ENCODE measurements at places on chromosomes 5 and 9.

DNA sequence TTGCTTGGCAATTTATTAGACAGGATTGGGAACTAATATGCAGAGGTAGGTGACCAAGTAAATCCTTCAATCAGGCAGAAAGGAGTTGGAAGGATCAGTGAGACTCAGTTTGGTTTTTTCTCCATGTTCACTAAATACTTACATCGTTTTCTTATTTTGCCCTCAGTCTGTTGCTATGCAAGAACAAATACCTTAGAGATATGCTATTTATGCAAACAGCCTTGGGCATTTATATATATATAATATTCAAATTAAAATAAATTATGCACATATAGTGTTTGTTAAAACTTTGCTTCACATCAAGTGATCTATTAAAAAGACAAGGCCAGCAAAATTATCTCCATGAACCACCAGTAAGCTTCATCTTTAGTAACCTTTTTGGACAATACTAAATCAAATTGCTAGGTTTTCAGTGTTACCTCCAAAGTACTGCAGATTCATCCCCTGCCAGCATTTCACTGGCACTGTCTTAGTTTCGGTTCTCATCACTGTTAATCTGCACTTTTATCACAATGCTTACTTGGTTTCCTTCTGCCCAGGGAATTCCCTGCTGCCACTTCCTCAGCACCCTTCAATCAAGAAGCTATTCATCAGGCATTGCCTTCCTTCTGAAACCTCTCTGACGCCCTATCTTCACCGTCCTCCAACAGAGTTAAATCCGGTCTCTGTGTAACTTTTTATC lies 26.0 kb upstream of the LIFR start:
- DNase-seq: no peak

GRCh38 chr5:74424162-74424868 lies 216.2 kb downstream of the ENC1 start:
- no peak for DNase-seq

- no peak for DNase-seq
Measured at GRCh38 chr9:72880821-72881220, 72.0 kb downstream of the ALDH1A1 start.

GRCh38 chr9:83312537-83312936 lies 225.7 kb downstream of the FRMD3 start:
- no peak for DNase-seq

- peak; percentile 39 for DNase-seq
Measured at GRCh38 chr5:141681695-141682641, at the start of gene ARAP3. TSS of gene ARAP3 (minus strand) at chr5:141682230. CDS start at chr5:141680486, 1,744 bp downstream.

DNA sequence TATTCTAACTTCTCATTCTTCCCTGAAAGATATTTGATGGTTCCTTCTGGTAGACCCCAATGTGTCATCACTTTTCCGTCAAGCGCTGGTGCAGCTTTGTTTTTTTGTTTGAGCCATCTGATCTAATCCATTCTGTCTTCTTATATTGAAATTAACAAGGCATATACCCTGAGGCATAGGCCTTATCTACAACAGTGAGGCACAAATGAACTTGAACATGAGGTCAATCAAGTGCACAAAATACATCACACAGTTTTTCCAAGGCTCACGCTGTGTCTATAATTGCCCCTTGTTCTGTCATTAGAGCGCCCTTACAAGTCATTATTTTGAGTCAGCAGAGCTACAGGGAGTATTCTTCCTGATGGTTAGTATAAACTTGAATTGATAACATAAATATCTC lies 406.6 kb downstream of the MAT2B start:
- no peak for DNase-seq

GRCh38 chr5:4294878-4295277 lies 699.2 kb downstream of the IRX1 start:
- DNase-seq: no peak

DNA sequence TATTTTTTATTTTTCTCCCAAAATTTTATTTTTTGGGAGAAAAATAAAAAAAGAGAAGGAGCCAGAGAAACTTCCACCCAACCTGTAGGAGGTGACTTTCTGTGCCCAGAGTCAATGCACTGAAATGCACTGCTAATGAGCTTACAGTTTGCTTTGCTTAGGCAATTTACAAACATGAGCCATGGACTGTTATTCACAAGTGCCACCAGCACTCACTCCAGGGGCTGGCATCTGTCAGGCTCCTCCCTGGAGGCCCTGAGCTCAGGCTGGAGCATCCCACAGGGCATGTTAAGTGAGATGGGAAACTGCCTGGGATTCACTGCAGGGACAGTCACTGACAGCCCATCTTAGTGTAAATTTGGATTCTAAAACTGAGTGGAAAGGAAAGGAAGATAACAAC lies 74.9 kb downstream of the FANCC start:
- DNase-seq: no peak

DNA sequence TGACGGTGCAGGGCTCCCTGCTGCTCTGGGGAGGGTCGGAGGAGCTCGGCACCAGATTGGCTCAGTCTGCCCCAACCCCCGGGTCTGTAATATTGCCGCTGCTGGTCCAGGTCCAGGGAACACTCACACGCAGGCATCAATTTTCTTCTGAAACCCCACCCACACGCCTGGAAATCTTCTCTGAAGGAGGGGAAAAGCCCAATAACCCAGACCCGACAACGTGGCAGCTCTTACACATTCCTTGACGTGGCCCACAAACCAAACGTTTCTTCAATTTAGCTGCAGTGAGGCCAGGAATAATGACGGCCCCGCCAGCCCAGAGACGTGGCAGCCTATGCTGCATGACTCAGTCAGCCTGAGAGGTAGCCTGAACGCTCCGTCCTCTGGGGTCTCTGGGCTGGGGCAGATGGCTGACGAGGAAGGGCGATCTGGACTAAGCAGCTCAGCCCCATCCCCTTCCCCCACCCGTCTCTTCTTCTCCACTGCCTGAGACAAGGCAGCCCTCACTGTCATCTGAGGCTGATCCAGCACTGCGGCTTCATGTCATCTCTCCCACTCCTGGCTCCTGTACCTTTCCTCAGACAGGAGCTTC lies 9.9 kb upstream of the SPARC start:
- no peak for DNase-seq

DNA sequence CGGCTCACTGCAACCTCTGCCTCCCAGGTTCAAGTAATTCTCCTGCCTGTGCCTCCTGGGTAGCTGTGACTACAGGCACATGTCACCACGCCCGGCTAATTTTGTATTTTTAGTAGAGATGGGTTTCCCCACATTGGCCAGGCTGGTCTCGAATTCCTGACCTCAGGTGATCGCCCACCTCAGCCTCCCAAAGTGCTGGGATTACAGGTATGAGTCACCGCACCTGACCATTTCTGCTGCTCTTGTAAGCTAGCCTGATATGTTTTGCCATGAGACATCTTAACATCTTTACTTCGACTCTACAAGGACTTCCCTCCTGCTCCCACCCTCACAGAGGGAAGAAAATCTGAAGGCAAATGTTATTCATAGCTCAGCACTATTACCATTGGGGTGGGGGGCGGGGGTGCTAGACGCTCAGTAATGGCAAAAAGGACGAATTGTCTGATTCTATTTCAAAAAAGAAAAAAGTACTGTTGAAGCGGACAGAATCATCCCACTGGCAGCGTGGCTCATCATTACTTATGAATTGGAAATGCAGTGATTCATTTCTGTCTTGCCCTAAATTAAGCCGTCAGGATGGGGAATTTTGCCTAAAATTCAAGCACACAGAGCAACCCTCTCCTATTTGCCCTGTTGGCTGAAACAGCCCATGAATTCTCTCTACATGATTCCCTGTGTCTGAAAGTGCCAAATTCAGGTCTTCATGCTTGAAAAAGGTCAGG lies 46.4 kb upstream of the WWC1 start:
- no peak for DNase-seq

- DNase-seq: no peak
Measured at GRCh38 chr9:135970128-135970815, 9.1 kb upstream of the UBAC1 start.

DNA sequence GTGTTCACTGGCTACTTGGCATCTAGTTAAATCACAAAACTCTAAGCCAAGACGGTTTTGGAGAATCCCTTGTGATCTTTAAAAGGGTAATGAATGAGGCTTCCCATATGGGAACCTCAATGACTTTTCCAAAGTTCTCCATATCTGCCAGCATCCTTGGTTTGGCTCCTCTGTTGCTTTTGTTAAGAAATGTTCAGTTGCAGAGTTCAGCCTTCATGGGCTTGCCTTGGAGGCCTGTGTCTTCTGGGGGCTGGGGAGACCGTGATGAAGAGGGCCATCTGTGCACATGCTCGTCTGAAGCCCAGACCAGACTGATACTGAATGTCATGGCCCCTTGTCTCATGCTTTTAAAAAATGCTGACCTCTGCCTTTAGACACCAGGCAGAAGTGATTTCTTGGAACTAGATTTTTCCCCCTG lies 84.3 kb downstream of the RAI14 start:
- DNase-seq: no peak

DNA sequence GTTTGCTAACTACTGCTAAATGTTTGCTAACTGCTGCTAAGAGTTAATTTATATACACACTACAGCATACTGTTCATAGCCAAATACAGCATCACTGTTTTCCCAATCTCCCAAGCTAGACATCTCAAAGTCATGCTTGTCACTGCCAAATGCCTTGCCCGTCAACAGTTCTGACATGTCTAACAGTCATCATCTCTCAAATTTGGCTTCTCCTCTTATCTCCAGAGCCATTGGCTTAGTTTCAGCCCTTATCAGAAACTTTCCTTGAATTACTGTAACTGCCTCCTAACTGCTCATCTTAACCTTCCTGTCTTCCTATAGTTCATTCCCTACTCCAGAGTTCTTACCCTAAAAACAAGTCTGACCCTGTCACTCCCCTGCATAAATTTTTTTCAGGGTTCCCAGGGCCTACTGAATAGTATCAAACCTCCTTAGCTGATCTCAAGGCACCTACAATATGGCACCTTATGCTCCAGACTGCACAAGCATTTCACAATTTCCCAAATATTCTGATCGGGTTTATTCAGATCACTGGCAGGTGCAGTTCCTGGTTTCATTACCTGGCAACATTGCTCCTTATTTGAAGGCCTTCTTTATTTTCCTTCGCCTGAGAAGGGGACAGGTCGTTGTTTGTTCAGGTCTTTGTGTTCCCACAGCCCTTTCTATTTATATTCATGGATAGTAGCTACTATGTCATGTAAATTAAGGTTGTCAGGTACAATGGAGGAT lies 55.9 kb upstream of the ANKRD55 start:
- DNase-seq: no peak

DNA sequence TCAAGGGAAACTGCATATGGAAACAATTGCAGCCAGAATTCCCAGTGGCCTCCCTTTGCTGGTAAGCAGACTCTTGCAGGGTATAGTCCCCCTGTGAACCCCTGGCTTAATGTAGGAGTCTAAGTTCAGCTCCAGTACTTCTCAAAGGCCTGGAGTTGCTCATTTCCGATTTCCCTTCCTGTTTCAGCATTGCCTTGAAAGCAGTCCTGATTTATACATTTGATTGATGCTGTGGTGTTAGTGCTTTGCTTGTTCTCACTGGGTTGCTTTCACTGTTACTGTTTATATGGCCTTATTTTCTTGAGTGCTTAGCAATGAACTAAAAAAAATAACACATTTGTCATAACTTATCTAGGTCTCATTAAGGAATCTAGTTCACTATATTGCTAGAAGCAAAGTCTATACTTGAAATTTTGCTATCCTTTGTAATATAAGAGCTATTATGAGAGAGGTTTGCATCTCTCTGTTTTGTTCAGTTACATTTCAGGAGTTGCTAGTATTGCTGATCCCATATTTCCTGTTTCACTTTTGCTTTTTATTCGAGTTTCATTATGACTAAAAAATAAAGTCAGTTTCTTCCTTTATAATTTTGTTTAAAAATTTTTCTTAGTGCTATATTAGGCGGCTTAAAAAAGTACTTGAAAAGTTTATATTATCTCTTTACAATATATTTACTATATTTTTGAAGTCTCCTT lies 122.4 kb upstream of the NMUR2 start:
- DNase-seq: peak; percentile 9

- DNase-seq: peak; percentile 21
Measured at GRCh38 chr5:140253985-140254384, 48.9 kb downstream of the PFDN1 start.

DNA sequence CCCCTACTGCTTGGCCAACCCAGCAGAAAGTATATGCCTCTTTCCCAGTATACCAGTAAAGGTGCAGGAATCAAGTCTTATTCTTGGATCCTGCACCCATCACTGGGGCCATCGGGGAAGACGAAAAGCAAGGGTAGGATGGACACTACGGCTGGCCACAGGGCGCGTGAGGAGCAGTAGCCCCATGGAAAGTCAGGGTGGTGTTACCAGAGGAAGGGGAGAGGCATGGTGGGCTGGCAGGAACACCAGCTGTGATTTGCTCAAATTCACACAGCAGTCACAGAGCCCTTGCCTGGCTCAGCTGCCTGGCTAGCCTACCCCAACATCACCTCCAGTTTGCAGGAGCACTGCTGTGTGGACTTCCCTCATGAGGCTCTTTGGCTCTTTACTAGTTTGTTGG lies 34.5 kb upstream of the SAP30L start:
- no peak for DNase-seq

DNA sequence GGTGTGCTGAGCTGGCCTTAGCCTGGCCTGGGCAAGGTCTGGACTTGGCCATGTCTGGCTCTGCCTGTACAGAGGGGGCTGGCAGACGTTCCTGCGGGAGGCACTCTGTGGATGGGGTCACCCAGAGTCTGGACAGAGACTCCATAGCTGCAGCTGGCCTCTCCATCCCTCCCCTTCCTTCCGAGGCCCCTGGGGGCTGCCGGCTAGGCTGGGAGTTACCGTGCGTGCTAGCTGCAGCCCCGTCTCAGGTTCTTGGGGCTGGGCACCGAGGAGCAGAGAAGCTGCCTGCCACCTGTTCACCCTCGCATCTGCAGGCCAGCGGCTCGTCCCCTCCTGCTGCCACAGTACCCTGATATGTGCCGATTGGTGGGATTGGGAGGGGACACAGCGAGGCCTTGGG lies 63.4 kb downstream of the RXRA start:
- DNase-seq: no peak

DNA sequence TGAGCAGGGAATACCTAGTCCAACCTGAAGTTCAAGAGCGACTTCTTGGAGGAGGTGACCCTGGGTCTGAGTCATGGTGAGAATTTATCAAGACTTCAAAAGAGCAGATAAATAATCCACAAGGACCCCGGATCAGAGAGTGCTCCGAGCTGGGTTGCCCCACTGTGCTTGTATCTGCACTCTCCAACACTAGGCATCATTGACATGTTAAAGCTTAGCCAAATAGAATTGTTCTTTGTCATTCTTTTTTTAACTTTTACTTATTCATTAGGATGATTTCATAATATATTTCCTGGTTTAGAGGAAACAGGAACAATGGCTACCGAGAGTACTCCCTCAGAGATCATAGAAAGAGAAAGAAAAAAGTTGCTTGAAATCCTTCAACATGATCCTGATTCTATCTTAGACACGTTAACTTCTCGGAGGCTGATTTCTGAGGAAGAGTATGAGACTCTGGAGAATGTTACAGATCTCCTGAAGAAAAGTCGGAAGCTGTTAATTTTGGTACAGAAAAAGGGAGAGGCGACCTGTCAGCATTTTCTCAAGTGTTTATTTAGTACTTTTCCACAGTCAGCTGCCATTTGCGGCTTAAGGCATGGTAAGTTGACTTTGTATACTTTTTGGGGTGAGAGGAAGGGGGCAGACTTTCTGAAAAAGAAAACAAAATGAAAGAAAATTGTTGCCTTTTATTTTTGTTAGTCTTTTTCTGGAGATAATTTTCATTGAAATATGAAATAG lies at the start of gene CARD6:
Gene CARD6, plus strand, starts transcription at position 300 of the 738 bp plus-strand sequence. Its CDS starts 16 bp downstream, at position 316.
- DNase-seq: peak; percentile 17
